Caco-2 (cell line): ENCODE measurements at places on chromosomes 7 and 10. TPM values are rescaled to one million over a fixed set of nuclear protein-coding genes. Genes with fewer than 3 reads are reported as not detected.
A peak's percentile ranks its signal among the peaks of the same experiment; 100 is the strongest.

UNCX gene
- total RNA-seq: not detected in 2 replicates

TCAF2 gene
- total RNA-seq: 0.05 TPM in 1 of 2 replicates, not detected in the other

RSPH10B gene
- 0.16 TPM in 1 of 2 replicates, not detected in the other for total RNA-seq

ABCB4 gene
- total RNA-seq: 0.18 and 0.21 TPM in 2 replicates

ALOX5 gene
- not detected in 2 replicates for total RNA-seq

MEST gene
- 270 and 295 TPM in 2 replicates for total RNA-seq

CYREN gene
- 60.9 and 62.6 TPM in 2 replicates for total RNA-seq

WNT2 gene
- not detected in 2 replicates for total RNA-seq

LRMDA gene
- total RNA-seq: 18.5 and 21.6 TPM in 2 replicates

OPN4 gene
- not detected in 2 replicates for total RNA-seq

FXYD4 gene
- not detected in 2 replicates for total RNA-seq

GRCh38 chr7:98168181-98168903 lies 42.9 kb upstream of the BHLHA15 start:
- H3K27me3 ChIP-seq: no peaks in the 10 kb centered on the region
- no peak overlapping the region for H3K27ac ChIP-seq
- H3K36me3 ChIP-seq: no peaks in the 10 kb centered on the region

- H3K4me1 ChIP-seq: no peaks in the 10 kb centered on the region
- no peak overlapping the region for H3K27ac ChIP-seq
- no peaks in the 10 kb centered on the region for H3K27me3 ChIP-seq
- DNase-seq: no peak
- no peaks in the 10 kb centered on the region for H3K36me3 ChIP-seq
- H3K4me3 ChIP-seq: no peak overlapping the region
Observed at GRCh38 chr10:49277973-49278372, 21.0 kb upstream of the C10orf71 start.

- peaks cover 22% of the 10 kb centered on the region for H3K4me1 ChIP-seq
- H3K27ac ChIP-seq: peak overlapping the region; percentile 50
- no peaks in the 10 kb centered on the region; the same call in 1 of the 2 replicates for H3K36me3 ChIP-seq
- no peaks in the 10 kb centered on the region for H3K27me3 ChIP-seq
- H3K4me3 ChIP-seq: no peak overlapping the region
- DNase-seq: no peak
Observed at GRCh38 chr7:73613954-73614735, 10.2 kb downstream of the MLXIPL start.

DNA sequence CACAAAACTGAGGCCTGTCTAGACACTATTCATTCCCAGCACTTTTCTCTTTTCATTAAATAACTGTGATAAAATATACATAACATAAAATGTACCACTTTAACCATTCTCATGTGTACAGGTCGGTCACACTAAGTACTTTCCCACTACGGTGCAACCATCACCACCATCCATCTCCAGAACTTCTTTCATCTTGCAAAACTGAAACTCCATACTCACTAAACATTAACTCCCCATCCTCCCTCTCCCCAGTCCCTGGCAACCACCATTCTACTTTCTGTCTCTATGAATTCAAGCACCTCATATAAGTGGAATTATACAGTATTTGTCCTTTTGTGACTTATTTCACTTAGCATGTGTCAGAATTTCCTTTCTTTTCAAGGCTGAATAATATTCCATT lies 53.0 kb downstream of the ARHGAP12 start:
- no peak overlapping the region for H3K4me3 ChIP-seq
- no peaks in the 10 kb centered on the region for H3K27me3 ChIP-seq
- H3K27ac ChIP-seq: no peak overlapping the region
- peaks cover 15% of the 10 kb centered on the region for H3K4me1 ChIP-seq

- no peaks in the 10 kb centered on the region for H3K27me3 ChIP-seq
- no peaks in the 10 kb centered on the region for H3K36me3 ChIP-seq
- H3K4me3 ChIP-seq: no peak overlapping the region
- DNase-seq: peak; percentile 83
- H3K27ac ChIP-seq: peak overlapping the region; percentile 92
Observed at GRCh38 chr7:341841-342638, 52.1 kb downstream of the FOXL3 start.

DNA sequence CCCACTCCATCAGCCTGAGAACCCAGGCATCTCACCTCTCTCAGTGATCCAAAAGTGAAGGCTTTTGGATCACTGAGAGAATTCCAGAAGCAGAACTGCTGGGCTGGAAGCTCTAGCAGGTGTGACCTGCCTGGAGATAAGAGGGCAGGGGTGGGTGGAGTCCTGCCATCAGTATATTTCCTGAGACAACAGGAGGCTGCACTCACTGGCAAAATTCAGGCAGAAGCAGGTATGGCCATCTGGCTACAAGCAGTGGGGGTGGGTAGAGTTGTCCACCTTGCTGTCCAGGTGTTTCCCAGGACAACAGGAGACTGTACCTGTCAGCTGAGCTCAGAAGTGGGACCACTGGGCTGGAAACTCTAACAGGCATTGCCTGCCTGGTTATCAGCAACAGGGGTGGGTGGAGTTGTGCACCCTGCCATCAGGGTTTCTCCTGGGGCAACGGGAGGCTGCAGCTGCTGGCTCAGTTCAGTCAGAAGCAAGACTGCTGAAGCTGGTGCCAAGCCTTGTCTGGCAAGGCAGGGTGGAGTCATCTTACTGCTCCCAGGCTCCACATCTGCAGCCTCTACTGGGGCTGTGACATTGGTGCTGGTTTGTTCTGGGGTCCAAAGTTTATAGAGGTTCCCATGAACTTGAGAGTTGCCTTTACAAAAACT lies 47.2 kb upstream of the SFTPD start:
- no peaks in the 10 kb centered on the region for H3K27me3 ChIP-seq
- no peak for DNase-seq
- H3K36me3 ChIP-seq: no peaks in the 10 kb centered on the region
- peaks cover 24% of the 10 kb centered on the region for H3K4me1 ChIP-seq
- H3K27ac ChIP-seq: no peak overlapping the region

DNA sequence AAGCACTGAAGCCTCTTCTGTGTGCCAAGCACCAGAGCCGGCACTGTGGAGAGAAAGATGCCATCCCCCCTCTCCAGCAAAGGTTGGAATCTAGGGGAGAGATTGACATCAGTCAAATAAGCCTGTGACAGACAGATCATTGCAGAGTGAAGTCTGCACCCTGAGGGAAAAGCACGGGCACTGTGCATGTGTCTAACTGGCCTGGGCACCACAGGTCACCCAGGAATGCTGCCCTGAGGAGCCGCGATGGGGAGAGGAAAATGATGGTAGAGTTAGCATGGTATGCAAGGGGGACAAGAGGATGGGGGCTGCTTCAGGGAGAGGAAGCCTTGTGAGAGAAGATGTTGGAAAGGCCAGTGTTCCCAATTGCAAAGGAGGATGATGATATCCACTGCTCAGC lies 261.0 kb downstream of the GRID1 start:
- H3K4me3 ChIP-seq: no peak overlapping the region
- no peak for DNase-seq
- no peaks in the 10 kb centered on the region for H3K4me1 ChIP-seq
- H3K27me3 ChIP-seq: no peaks in the 10 kb centered on the region
- no peaks in the 10 kb centered on the region for H3K36me3 ChIP-seq

- H3K27me3 ChIP-seq: no peaks in the 10 kb centered on the region
- H3K4me3 ChIP-seq: no peak overlapping the region
- H3K4me1 ChIP-seq: no peaks in the 10 kb centered on the region
- no peak overlapping the region for H3K27ac ChIP-seq
- H3K36me3 ChIP-seq: no peaks in the 10 kb centered on the region; the same call in 1 of the 2 replicates
Observed at GRCh38 chr7:138091032-138091431, 14.8 kb downstream of the AKR1D1 start.

DNA sequence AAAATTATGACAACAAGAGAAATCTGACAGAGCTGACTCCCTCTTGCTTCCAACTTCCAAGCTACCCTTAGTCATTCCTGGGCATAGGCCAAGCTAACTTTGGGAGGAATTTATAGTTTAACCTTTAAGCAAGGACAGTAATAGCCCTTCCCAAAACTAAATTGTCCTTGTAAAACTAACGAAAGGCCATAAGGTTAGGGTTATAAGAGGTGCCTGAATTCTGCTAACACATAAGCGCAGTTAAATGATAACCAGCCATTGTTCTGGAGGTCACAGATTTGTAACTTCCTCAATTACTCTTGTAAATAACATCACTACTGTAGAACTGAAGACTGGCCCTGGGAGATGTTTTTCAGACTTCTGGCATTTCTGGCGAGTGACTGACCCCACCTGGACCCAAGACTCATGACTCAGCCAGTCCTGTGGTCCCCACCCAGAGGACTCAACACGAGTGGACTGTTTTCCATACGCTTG lies 481.2 kb downstream of the KCNMA1 start:
- DNase-seq: no peak
- no peaks in the 10 kb centered on the region for H3K27me3 ChIP-seq
- no peaks in the 10 kb centered on the region for H3K36me3 ChIP-seq
- no peak overlapping the region for H3K4me3 ChIP-seq
- no peak overlapping the region for H3K27ac ChIP-seq

- H3K27me3 ChIP-seq: no peaks in the 10 kb centered on the region
- no peak overlapping the region for H3K27ac ChIP-seq
- no peak overlapping the region for H3K4me3 ChIP-seq
- no peak for DNase-seq
- H3K36me3 ChIP-seq: no peaks in the 10 kb centered on the region
Observed at GRCh38 chr7:15476531-15476918, 85.3 kb downstream of the AGMO start.

DNA sequence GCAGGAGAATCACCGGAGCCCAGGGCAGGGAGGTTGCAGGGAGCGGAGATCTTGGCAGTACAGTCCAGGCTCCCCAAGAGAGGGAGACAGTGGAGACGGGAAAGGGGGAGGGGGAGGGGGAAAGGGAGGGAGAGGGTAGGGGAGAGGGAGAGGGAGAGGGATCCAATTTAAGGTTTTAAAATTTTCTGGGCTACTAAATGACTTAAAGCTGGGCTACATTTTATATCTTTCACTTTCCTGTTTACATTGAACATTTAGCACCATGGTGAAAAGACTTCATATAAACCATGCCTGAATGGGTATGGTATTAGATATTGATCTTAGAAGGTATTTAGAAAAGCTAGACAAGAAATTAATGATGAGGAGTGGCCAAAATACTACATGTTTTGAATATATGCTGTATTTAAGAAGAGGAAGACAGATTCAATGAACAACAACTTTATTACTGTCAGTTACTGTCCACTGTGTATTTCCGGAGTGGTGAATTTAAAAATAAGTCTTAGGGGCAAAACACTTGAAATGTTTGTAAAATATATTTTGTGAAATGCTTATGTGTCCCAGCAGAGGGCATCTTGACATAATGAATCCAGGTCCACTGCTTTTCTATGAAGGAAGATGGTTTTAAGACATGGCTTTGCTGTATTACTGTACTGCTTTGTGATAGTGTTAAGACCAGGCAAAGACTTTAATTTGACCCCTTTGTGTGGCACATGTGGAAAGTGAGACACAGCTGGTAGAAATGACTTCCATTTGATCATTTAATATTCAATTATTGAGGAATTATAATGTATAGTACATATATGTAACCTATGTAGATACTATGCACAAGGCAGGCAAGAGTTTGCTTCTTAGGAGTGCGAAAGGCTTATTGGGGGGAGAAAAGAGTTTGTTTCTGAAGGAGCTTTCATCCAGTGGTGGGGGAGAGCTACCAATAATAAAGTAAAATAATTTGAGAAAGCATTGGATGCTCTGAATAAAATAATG lies 52.8 kb downstream of the NRF1 start:
- no peaks in the 10 kb centered on the region for H3K4me1 ChIP-seq
- H3K27ac ChIP-seq: no peak overlapping the region
- peaks cover 1% of the 10 kb centered on the region; the same call in 1 of the 2 replicates for H3K36me3 ChIP-seq
- no peaks in the 10 kb centered on the region for H3K27me3 ChIP-seq
- H3K4me3 ChIP-seq: no peak overlapping the region

DNA sequence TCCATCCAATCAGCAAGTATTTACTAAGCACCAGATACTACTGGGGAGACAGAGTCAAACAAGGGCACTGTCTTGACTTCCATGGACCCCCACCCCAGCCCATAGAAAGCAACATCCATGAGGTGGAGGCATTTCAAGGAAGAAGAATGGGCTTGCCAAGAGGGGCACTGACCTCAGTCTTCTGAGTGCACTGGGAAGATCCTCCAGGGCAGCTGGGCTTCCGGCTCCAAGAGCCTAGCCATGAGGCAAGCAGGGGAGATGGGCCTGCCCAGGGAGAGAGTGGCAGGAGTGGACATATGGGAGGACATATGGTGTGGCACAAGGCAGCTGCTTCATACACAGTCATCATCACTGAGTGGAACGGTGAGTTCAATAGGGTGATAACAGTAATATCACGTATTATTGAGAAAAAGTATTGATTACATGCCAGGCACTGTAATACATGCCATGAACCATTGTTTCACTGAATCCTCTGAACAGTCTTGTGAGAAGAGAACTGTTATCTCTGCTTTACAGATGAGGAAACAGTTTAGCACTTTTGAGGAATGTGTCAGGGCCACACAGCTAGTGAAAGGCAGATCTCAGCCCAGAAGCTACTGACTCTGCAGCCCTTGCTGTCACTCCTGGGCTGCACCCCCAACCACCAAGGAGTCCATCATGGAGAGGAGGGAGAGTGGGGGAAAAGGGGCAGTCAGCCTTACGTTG lies 331.7 kb upstream of the ZMIZ1 start:
- H3K27ac ChIP-seq: no peak overlapping the region
- no peak for DNase-seq
- no peaks in the 10 kb centered on the region for H3K36me3 ChIP-seq
- no peaks in the 10 kb centered on the region for H3K27me3 ChIP-seq
- peaks cover 14% of the 10 kb centered on the region; the same call in 1 of the 2 replicates for H3K4me1 ChIP-seq

DNA sequence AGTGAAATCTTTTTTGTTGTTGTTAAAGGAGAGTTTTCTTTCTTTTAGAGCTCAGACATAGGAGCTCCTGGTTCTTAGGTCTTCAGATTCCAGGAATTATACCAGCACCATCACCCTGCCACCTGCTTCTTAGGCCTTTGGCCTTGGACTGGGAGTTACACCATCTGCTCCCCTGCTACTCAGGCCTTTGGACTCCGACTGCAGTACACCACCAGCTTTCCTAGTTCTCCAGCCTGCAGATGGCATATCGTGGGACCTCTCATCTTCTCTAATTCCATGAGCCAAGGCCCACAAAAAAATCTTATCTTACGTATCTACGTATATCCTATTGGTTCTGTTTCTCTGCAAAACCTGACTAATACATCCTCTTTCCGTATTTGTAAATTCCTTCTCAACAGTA lies 5.1 kb upstream of the TACC2 start:
- no peaks in the 10 kb centered on the region for H3K36me3 ChIP-seq
- no peak for DNase-seq
- no peak overlapping the region for H3K4me3 ChIP-seq
- H3K27ac ChIP-seq: no peak overlapping the region
- H3K4me1 ChIP-seq: peaks cover 7% of the 10 kb centered on the region; the same call in 1 of the 2 replicates

GRCh38 chr10:69057951-69058297 lies 30.0 kb upstream of the SRGN start:
- no peaks in the 10 kb centered on the region for H3K27me3 ChIP-seq
- no peak overlapping the region for H3K27ac ChIP-seq
- peaks cover 6% of the 10 kb centered on the region; the same call in 1 of the 2 replicates for H3K4me1 ChIP-seq
- no peaks in the 10 kb centered on the region for H3K36me3 ChIP-seq
- DNase-seq: no peak

- no peaks in the 10 kb centered on the region for H3K4me1 ChIP-seq
- DNase-seq: no peak
- no peaks in the 10 kb centered on the region for H3K36me3 ChIP-seq
- no peak overlapping the region for H3K27ac ChIP-seq
Observed at GRCh38 chr7:34451923-34452322, 206.1 kb upstream of the NPSR1 start.
